ENCODE measurements at places on chromosomes 2 and 18. TPM values are rescaled to one million over a fixed set of nuclear protein-coding genes. Genes with fewer than 3 reads are reported as not detected.

Gene CYP1B1
- 22.5 TPM for total RNA-seq

Gene IL1A
- not detected for total RNA-seq

Gene UCN
- 0.64 TPM for total RNA-seq

Gene NBAS
- 66.6 TPM for total RNA-seq

Gene ALPG
- total RNA-seq, result not detected

Gene RBM44
- total RNA-seq, result 0.47 TPM

Gene AOX1
- 5.9 TPM for total RNA-seq

Gene DUSP11
- total RNA-seq, result 11.3 TPM

Gene ANO7
- 1.8 TPM for total RNA-seq

Gene SLC9A4
- total RNA-seq, result 0.07 TPM

Gene DAW1
- total RNA-seq, result not detected

Gene AFF3
- total RNA-seq, result 7.4 TPM

Gene CFAP65
- not detected for total RNA-seq

Gene MC2R
- total RNA-seq, result not detected

Gene CYB5A
- total RNA-seq, result 75.1 TPM

Gene MYOM1
- 815 TPM for total RNA-seq

Gene GULP1
- total RNA-seq, result 5.1 TPM

Gene IGFBP2
- total RNA-seq, result 194 TPM

Gene STAT4
- total RNA-seq, result 2.3 TPM

Gene STPG4
- not detected for total RNA-seq

Gene STON1
- total RNA-seq, result 4.3 TPM

Gene FAM237A
- total RNA-seq, result 2.0 TPM

Gene STARD6
- total RNA-seq, result not detected

Gene GNAL
- 2.1 TPM for total RNA-seq

Gene KCNS3
- total RNA-seq, result 3.8 TPM

Gene SERPINB13
- not detected for total RNA-seq

Gene LYPD1
- 0.35 TPM for total RNA-seq

Gene SIX3
- not detected for total RNA-seq

Gene G6PC2
- not detected for total RNA-seq

Gene CD8A
- total RNA-seq, result 11.8 TPM

Gene ANKRD29
- 5.6 TPM for total RNA-seq

Gene MAP3K19
- not detected for total RNA-seq

Gene VWA3B
- 0.18 TPM for total RNA-seq

Gene LINC00305
- total RNA-seq, result not detected

Gene METAP1D
- total RNA-seq, result 7.3 TPM

Gene GAREM2
- 1.6 TPM for total RNA-seq

Gene ANAPC1
- 21.4 TPM for total RNA-seq

Gene CRACDL
- total RNA-seq, result 1.9 TPM

Gene PKDCC
- total RNA-seq, result 25.1 TPM

Gene ALPI
- not detected for total RNA-seq

Gene MRPL53
- total RNA-seq, result 147 TPM

Gene LHCGR
- total RNA-seq, result 1.7 TPM

Gene CCL20
- total RNA-seq, result not detected

Gene SERPINB10
- total RNA-seq, result not detected

Gene UGT1A3
- total RNA-seq, result not detected

Gene RNASEH1
- 18.5 TPM for total RNA-seq

Gene CFAP210
- total RNA-seq, result not detected

Gene IKZF2
- 2.0 TPM for total RNA-seq

Gene YIPF4
- total RNA-seq, result 67.6 TPM

Gene SCG2
- total RNA-seq, result 0.28 TPM

Gene HES6
- total RNA-seq, result 1.3 TPM

Gene POTEC
- total RNA-seq, result not detected

Gene ZAP70
- total RNA-seq, result 1.8 TPM
